Stimulated activated CD8-positive, alpha-beta memory T cell treated with anti-CD3 and anti-CD28 coated beads, Interleukin-4, amount 100 ng/mL, for 1 hour (primary cell): ENCODE measurements at places on chromosomes 4 and X.

DNA sequence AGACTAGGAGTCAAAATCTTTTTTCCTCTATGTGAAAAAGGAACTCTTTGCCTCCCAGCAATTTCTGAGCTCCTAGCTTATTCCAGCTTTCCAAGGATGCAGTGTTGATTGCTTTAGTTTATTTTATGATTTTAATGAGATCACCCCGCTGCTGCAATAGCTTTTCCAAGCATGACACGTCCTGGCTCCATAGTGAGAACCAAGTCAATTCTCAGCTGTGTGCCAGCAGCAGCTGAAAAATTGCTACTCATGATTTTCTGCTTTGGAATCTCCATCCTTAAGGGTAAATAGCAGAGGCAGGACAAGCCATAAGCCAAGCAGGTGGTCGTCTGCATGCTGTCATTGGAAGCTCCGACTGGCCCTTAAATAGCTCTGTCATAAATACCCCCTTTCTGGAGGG, 64.5 kb downstream of the FTHL17 start:
- DNase-seq: no peak

DNA sequence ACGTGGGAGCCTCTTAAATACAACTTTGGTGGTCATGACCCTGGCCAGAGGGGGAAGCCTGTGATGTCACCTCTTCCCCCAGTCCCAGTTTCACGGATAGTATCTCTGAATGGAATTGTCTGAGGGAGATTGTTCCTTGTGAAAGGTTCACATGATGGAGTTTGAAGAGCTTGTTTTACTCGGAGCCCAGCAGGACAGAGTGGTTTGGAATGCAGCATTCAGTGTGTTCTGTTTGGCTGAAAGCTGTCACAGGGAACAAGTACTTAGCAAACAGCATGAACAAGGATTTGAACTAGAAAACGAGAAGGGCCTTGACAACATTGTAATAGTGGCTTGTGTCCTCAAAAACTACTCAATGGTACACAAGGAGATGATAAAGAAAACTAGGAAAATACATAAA, 133.9 kb upstream of the CXorf66 start:
- DNase-seq: no peak

DNA sequence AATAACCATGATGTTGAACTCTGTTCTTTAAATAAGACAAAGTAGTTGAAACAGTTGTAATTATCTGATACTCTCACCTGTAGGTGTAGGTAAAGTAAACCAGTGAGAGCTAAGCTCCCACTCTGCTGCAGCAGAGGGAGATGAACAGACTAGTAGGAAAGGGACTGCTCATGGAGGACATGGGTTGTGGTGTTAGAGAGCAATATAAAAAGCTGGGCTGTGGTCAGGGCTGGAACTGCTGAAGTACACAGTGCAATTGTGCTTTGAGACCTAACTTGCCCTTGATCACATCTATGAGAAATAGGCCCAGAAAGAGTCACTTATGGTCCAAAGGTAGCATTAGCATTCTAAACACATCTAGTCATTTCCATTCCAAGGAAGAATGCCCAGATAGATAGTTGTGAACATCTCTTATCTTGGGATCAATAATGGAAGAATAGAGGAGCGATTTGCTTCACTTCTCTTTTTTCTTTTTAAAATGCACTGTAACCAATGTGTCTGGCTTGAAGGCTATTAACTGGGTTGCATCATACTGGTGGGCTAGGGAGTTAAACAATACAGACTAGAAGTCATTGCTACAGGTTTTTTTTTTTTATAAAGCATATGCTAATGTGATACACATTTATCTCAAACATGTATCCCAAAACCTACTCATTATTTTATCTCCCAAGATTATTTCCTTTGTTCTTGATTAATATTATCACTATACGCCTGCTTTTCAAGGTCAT, 251.3 kb upstream of the CENPE start:
- DNase-seq: no peak

DNA sequence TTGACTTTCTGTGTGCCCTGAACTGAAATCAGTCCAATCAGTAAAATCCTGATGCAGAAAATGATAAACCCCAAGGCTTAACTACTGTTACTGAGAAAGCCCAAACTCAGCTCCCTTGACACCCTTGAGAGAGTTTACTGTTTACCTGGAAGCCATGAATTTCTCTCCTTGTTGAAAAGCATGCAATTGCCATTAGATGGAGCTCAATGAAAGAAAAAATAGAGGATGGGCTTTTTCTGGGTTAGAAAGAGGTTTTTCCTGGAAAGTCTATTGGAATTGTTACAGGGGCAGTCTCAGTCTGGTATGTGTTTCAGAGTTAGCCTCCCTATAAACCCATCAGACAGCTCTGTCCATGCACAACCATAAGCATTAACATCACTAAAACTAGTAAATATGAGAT, 66.4 kb upstream of the C4orf54 start:
- no peak for DNase-seq

DNA sequence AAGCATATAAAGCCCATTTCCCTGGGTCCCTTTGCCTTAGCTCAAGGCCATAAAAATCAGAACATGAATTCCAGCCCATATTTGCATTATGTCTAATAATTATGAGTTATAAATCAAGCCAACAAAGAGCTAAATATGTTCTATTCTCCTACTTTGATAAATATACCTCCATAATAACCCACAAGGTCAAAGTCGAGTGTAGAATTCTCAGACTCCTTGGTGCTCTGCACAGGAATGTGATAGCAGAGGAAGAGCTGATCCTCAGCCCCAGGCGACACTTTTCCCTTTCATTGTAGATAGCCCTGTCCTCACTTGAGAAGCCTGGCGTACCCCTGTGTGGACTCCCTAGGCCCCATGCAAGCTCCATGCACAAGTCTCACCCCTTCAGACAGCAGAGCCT, 85.6 kb downstream of the CASP3 start:
- DNase-seq: no peak

DNA sequence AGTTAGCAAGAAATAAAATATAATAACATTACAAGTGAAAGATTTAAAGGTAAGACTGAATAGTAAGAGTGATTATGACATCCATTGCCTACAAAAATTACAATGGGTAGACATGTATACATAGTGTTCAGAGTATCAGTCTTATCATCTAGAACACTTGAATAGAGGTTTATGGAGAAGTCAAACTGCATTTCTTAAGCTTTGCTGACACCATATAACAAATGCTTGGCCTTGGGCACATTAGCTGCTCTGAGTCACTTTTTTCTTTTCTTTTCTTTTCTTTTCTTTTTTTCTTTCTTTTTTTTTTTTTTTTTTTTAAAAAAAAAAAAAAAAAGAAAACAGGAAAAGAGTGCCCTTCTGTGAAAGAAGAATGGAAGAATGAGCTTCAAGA, 220.0 kb downstream of the SPCS3 start:
- DNase-seq: no peak

- DNase-seq: no peak
Observed at GRCh38 chrX:1291110-1291740, 22.6 kb downstream of the CSF2RA start.

- no peak for DNase-seq
Observed at GRCh38 chrX:70480660-70481018, 36.0 kb downstream of the DLG3 start.

- DNase-seq: no peak
Observed at GRCh38 chrX:17033225-17033624, 86.8 kb downstream of the REPS2 start.

DNA sequence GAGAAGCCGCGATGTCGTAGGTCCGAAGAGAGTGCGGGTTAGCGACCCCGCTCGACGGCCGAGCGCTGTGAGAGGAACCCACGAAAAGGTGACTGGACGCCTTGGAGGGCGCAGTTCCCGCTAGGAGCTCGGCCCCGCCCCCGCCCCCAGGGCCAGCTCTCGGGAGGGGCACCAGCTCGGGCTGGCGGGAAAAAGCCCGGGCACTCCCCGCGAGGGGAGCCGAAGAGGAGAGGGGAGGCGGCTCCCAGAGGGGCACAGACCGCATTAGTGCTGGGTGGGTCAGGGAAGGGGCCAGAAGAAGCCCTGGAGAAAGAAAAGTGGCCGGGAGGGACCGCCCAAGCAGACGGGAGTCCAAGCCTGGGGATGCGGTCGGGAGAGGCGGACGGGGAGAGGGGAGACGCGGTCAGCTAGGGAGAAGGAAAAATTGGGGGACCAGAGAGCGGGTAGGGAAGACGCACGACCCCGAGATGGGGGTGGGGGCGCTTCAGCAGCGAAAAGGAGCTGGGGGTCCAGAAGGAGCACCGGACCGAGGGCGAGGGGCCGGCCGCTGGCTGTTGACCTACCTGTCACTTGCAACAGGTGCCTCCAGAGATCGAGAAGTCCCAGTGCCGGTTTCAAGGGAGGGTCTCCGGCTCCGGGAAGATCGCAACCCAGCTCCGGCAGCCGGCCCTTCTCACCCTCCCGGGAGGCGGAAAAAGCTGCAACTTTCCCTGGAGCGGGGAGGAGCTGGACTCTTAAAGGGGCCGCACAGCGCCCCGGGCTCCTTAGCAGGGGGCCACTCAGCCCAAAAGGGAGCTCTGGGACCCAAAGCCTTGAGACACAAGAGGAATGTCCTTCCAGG, at the start of gene SYTL4:
SYTL4 (minus strand) TSS at position 681 of the 841 bp plus-strand sequence. CDS start 30,084 bp downstream, outside the sequence.
- no peak for DNase-seq

DNA sequence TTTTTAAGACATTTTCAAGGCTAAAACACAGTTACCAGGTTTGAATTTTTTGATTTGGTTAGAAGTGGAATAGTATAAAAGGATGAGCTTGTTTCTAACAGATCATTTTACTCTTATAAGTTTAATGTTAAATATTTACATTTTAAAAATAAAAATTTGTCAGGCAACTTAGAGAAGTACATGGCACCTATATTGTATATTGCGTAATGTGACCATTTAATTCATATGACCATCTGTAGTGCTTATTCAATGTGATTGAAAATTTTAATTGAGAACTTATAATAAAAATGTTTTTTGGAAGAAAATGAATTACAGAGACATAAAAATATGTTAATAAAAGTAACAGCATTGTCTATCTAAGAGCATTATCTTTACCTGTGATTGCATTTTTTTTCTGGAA, 1632.4 kb downstream of the RPA4 start:
- DNase-seq: no peak

DNA sequence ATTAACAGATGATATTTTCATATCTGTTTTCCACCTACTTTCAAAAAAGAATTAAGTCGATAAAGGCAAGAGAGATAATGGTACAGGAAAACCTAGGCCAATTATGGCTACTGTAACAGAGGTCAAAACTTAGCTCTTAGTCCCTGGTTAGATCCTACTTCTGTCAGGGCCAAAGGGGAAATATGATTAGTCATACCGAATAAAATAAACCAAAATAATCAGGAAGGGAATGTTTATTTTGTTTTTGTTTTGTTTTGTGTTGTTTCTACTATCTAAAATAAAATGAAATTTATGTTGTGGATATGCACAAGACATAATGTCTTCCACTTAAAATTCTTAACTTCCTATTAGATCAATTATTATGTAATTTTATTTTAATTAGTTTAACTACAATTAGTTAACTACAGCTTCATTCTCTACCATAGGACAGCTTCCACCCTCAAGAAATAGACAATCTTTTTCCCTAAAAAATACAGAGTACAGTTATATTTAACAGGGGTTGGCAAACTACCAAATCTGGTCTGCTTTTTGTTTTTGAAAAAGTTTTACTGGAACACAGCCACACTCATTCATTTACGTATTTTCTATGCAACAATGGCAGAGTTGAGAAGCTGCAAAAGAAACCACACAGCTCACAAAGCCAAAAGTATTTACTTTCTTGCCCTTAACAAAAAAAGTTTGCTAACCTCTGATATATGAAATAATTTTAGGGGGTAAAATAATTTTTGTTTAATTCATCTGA, 25.4 kb downstream of the TMEM47 start:
- no peak for DNase-seq

- no peak for DNase-seq
Observed at GRCh38 chrX:13662355-13662791, 9.4 kb downstream of the TCEANC start.
